Stimulated activated CD4-positive, alpha-beta T cell treated with anti-CD3 and anti-CD28 coated beads, Interleukin-12 subunit alpha, Interleukin-12 subunit beta, amount 100 ng/mL, for 48 hours (primary cell): ENCODE measurements at places on chromosomes 7 and 10.
A peak's percentile ranks its signal among the peaks of the same experiment; 100 is the strongest.

GRCh38 chr7:101905203-101905865 lies 87.9 kb downstream of the CUX1 start:
- no peak for DNase-seq

DNA sequence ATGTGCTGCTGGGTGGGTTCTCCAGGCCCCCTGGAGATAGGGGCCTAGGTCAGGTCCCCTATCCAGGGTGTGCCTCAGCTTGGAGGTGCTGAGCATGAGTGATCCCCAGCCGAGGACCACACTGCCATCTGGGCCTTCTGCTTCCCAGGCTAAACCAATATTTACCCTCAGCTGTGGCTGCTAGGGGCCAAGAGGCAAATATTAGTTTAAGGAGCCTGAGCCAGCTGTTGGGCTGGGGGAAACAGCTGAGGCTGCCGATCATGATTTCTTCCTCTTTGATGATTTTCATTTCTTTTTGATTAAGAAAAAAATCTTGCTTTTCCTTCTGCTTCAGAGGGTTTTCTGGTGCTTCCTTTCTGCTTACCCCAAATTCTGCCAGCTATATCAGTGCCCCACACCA lies 83.4 kb downstream of the NEURL1 start:
- no peak for DNase-seq

GRCh38 chr10:122638106-122638505 lies 61.5 kb downstream of the C10orf120 start:
- no peak for DNase-seq

DNA sequence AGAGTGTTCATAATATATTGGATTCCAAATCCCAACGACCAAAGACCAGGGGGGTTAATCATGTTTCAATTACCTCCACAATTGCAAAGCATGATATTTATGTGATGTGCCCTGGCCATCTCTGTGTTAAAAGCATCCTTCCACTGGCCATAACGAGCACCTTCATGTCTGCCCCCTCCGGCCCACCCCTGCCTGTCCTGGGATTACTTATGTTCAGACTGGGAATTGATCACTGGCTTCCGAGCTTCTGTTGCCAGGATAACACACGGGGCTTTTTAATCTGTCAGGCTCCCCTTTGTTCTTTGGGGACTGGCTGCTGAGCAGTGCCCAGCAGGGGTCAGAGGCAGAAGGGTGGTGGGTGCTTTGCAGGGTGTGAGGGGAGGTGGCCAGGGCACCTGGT lies 13.7 kb upstream of the CHST15 start:
- no peak for DNase-seq

DNA sequence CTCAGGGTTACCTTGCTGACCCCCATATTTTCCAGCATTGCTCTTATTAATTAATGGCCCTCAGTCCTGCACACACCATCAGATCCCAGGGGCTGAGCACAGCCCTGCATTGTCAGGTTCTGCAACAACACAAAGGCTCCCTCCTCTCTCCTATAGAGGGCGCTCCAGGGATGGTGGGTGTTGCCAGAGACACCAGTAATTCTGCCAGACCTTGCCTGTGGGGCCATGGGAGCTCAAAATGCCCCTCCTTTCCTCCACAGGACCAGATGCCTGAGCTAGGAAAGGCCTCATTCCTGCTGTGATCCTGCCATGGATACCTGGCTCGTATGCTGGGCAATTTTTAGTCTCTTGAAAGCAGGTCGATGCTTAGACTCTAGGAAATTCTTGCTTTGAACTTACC lies 42.8 kb upstream of the PRSS58 start:
- DNase-seq = peak; percentile 22

GRCh38 chr10:112872728-112873127 lies 77.3 kb upstream of the TCF7L2 start:
- DNase-seq = no peak

GRCh38 chr7:44114586-44115310 lies 8.6 kb downstream of the POLD2 start:
- no peak for DNase-seq

GRCh38 chr7:81308643-81309322 lies 389.9 kb upstream of the SEMA3C start:
- no peak for DNase-seq

- no peak for DNase-seq
Measured at GRCh38 chr7:78296644-78297371, 498.2 kb downstream of the PHTF2 start.
